Osteocyte (in vitro differentiated cells): ENCODE measurements at places on chromosomes 4 and X. TPM values are rescaled to one million over a fixed set of nuclear protein-coding genes. Genes with fewer than 3 reads are reported as not detected.

GRCh38 chrX:41921492-41922430 is 1.6 kb downstream of the CASK start:
- no peaks in the 10 kb centered on the region for H3K36me3 ChIP-seq
- peak overlapping the region; percentile 83 for H3K4me3 ChIP-seq
- no peak for DNase-seq
- peaks cover 3% of the 10 kb centered on the region for H3K27me3 ChIP-seq

ASMT gene
- not detected in 2 replicates for total RNA-seq

GRCh38 chr4:85084371-85085094 is 118.0 kb upstream of the WDFY3 start:
- H3K27me3 ChIP-seq = peaks cover 37% of the 10 kb centered on the region
- H3K4me3 ChIP-seq = no peak overlapping the region
- H3K36me3 ChIP-seq = no peaks in the 10 kb centered on the region
- no peaks in the 10 kb centered on the region for H3K4me1 ChIP-seq

TBC1D9 gene
- 38.8 and 39.4 TPM in 2 replicates for total RNA-seq

DNA sequence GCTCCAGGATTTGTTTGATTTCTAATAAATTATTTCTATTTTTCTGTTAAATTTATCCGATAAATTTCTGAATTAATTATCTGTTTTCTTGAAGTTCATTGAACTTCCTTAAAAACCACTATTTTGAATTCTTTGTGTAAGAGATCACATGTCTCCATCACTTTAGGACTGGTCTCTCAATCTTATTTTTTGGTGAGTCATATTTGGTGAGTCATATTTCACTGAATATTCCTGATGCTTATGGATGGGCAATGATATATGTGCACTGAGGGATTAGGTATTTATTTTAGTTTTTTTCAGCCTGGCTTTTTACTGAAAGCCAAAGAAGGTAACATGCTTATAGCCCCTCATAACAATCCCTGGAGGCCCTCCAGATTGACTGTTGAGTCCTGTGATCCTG is 48.5 kb upstream of the IL15 start:
- H3K4me1 ChIP-seq = no peaks in the 10 kb centered on the region
- peaks cover 2% of the 10 kb centered on the region for H3K36me3 ChIP-seq
- no peak overlapping the region for H3K27ac ChIP-seq
- no peak overlapping the region for H3K4me3 ChIP-seq
- H3K27me3 ChIP-seq = no peaks in the 10 kb centered on the region

- H3K4me1 ChIP-seq = no peaks in the 10 kb centered on the region
- no peak overlapping the region for H3K27ac ChIP-seq
These were observed 57.8 kb upstream of the BEND2 start for GRCh38 chrX:18278449-18278848.

GRCh38 chrX:41722816-41723618 is 964 bp upstream of the GPR82 start:
- H3K27ac ChIP-seq = no peak overlapping the region
- H3K4me3 ChIP-seq = no peak overlapping the region
- peaks cover 14% of the 10 kb centered on the region for H3K36me3 ChIP-seq
- no peak for DNase-seq

TCEAL9 gene
- total RNA-seq = 77.0 and 90.1 TPM in 2 replicates
